ENCODE measurements at places on chromosomes 1 and 21.

DNA sequence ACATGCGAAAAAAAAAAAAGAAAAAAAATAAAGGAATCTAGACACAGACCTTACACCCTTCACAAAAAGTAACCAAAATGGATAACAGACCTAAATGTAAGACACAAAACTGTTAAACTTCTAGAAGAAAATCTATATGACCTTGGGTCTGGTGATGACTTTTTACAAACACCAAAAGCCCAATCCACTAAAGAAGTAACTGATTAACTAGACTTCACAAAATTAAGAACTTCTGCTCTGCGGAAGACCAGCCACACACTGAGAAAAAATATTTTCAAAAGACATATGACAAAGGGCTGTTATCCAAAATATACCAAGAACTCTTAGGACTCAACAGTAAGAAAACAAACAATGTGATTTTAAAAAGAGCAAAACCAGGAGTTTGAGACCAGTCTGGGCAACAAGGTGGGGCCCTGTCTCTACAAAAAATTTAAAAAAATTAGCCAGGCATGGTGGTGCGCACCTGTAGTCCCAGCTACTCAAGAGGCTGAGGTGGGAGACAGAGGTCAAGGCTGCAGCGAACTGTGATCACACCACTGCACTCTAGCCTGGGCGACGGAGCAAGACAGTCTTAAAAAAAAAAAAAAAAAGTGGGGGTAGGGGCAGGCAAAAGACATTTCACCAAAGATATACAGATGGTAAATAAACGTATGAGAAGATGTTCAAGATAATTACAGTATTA is 9.8 kb downstream of the PARP1 start:
- no peak for DNase-seq

DNA sequence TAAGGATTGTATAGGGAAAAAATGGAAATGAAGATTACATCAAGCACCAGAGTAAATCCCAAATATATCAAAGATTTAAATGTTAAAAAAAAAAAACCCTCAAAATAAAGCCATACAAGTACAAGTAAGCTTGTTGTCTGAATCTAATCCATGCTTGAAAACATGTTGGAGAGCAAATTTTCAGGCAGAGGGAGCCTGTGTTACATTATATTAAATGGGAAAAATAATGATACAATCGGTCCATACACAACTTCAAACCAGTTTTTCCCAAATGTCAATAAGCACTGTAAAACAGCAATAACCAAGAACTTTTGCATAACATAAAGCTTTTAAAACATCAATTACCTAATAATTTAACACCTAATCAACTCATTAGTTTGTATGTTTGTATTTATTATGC is 949.4 kb upstream of the ADGRL4 start:
- DNase-seq = no peak

DNA sequence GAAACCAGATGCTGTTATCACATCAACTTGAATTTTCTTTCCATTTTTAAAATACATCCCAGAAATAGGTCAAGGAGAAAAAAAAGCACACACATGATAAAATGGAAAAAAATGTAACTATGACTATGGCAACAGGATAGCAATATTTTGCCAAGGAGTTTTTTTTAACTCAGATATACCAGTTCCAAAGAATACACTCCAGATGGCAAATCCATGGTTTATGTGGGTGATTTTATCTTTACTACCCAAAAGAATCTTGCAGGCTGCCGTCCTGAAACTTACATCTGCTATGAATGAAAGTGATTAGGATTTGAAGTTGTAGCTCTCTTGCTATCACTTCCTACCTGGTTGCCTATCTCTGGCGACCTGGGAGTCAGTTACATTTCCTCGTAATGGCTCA is 91.0 kb upstream of the PLPPR4 start:
- DNase-seq = no peak

DNA sequence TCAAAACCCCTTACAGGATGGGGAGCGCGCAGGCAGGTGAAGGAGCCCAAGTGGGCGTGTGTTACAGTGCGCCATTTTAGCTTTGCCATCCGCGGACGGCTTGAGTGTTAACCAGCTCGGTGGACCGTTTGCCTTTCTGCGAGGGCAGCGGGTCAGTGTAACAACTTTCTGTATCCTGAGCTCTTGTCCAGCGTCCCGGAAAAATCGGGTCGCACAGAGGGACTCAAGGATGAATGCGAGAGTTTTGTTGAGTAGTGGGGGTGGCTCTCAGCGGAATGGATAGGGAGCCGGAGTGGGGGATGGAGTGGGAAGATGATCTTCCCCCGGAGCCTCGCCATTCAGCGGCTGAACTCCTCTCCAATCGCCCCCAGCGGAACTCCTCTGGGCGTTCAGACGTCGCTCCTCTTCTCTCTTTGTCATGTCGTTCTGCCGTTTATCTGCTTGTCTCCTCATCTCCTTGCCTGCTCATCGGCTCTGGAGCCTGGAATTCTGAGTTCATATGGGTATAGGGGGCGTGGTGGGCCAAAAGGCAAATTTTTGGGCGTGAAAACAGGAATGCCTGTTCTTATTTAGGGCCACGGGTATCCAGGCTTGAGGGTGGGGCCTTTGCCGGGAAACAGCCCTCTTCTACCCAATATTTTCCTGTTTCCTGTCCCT is 295.4 kb downstream of the CTH start:
- no peak for DNase-seq

GRCh38 chr21:25801217-25802014 is 66.6 kb downstream of the GABPA start:
- peak; percentile 85 for DNase-seq

GRCh38 chr1:172999349-172999748 is 51.4 kb downstream of the TNFSF18 start:
- DNase-seq = no peak

DNA sequence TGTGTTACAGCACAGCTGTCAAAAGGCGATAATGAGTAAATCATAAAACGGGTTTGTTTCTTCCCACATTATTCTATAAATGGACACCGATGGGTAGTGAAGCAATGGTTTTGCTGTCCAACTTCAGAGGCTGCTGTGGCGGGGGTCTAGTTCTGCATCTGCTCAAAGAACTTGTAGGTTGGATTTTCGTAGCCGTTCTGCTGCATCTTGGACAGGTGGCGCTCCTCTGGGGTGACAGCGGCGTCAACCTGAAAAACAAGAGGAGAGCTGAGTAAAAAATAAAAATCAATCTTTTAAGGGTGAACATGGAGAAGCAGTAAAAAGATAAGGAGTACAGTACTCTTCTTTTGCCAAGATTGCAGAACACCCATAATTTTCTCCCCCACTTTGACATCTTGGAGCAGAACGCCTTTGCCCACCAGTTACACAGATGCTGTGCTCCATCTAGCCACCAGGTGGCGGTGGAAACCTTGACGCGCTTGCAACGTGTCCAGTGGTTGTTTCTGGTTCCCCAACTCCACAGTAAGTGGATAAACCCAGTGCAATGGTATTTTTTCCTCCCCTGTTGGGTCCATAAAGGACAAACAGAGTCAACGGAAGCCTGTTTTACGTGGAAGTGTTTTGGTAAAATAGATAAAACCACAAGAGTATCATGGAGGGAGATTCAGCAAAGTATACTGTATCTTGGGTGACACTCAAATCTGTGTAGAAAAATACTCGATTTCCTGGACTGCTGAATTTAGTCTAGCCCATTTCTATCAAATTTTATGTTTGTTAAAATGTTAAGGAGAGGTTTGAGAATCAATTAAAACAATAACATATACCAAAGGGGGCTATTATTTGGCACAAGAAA is 147.0 kb downstream of the GABPA start:
- peak; percentile 44 for DNase-seq
